Lung (tissue), 17 donors: ENCODE measurements at places on chromosomes 2 and 18. TPM values are rescaled to one million over a fixed set of nuclear protein-coding genes. Genes with fewer than 3 reads are reported as not detected.
A peak's percentile ranks its signal among the peaks of the same experiment; 100 is the strongest.

Gene ANKRD23
- 6.9 TPM for total RNA-seq

Gene REG1B
- not detected for total RNA-seq

Gene GALNT5
- total RNA-seq: 35.9 TPM

Gene NR4A2
- 7.9 TPM for total RNA-seq

DNA sequence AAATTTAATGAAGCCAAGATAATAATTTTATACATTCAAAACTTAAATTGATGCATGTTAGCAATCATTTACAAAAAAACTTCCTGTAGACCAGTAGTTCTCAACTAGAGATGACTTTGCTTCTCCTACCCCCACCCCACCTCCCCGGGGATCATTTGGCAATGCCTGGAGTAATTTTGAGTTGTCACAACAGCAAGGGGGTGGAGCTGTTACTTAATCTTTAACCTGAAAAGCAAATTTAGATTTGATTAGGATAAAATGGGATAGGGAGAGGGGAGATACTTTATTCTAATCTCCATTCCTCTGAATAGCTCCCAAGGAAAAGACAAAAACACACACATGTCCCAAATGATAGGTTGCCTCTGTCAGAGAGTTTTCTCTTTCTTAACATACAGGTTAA is 4.2 kb downstream of the SLC40A1 start:
- H3K27ac ChIP-seq: no peak overlapping the region
- no peak overlapping the region for H3K4me3 ChIP-seq
- H3K27me3 ChIP-seq: no peaks in the 10 kb centered on the region
- peaks cover 15% of the 10 kb centered on the region for H3K4me1 ChIP-seq

DNA sequence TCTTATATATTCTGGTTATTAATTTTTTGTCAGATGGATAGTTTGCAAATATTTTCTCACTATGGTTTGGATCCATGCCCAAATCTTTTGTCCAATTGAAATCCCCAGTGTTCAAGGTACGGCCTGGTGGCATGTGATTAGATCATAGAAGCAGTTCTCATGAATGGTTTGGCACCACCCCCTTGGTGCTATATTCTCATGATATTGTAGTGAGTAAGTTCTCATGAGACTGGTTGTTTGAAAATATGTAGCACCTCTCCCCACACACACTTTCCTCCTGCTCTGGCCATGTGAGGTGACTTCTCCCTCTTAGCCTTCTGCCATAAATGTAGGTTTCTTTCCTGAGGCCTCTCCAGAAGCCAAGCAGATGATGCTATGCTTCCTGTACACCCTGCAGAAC is 107.7 kb upstream of the KYNU start:
- no peaks in the 10 kb centered on the region for H3K36me3 ChIP-seq
- DNase-seq: no peak
- H3K27ac ChIP-seq: no peak overlapping the region
- no peak overlapping the region for H3K4me3 ChIP-seq
- no peaks in the 10 kb centered on the region for H3K4me1 ChIP-seq
- H3K27me3 ChIP-seq: no peaks in the 10 kb centered on the region

DNA sequence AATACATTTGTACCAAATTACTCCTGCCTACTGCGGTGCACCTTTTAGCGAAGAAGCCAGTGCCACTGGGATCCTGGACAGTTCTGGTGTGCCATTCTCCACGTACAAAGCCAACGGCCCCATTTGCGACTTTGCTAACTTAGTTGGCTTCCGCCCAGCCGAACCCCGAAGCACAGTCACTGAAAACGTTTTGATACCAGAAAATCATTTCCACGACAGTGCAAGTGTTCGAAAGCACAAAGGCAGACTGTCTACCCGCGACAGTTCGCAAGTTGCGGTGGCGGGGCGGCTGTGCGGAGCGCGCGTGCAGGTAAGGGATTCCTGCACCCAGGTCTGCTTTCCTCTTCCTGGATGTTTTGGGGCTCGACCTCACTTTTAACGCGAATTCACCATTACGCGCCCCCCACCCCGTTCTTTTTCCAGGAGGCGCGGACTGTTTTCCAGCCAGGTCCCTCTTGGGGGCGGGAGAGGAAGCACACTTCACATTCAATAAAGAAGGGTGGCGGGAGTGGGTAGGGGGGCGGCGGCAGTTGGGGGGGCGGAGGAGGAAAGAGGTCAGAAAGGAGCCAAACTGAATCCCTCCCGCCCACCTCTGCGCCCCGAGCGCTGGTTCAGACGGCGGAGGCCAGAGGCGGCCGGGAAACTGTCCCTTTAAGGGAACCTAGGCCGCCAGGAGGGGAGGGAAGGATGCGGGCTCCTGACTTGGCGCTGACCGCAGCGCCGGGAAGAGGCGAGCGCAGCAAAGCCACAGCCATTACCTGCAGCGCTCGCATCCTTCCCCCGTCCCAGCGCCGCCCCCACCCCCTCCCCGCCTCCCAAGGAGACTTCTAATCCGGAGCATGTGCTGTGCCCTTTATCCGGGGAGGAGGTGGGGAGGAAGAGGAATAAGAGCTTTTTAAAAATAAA is 107.4 kb upstream of the KCTD1 start:
- peak; percentile 74 for DNase-seq
- peak overlapping the region; percentile 64 for H3K27ac ChIP-seq
- no peaks in the 10 kb centered on the region for H3K36me3 ChIP-seq
- H3K27me3 ChIP-seq: no peaks in the 10 kb centered on the region
- peak overlapping the region; percentile 33 for H3K4me3 ChIP-seq

- no peaks in the 10 kb centered on the region for H3K36me3 ChIP-seq
- DNase-seq: no peak
- no peaks in the 10 kb centered on the region for H3K4me1 ChIP-seq
Observed at GRCh38 chr2:33730193-33730592, 131.1 kb upstream of the FAM98A start.

- no peaks in the 10 kb centered on the region for H3K27me3 ChIP-seq
- H3K4me3 ChIP-seq: no peak overlapping the region
- no peaks in the 10 kb centered on the region for H3K36me3 ChIP-seq
- no peaks in the 10 kb centered on the region for H3K4me1 ChIP-seq
- H3K27ac ChIP-seq: no peak overlapping the region
- no peak for DNase-seq
Observed at GRCh38 chr2:158931572-158931971, 36.9 kb upstream of the TANC1 start.

DNA sequence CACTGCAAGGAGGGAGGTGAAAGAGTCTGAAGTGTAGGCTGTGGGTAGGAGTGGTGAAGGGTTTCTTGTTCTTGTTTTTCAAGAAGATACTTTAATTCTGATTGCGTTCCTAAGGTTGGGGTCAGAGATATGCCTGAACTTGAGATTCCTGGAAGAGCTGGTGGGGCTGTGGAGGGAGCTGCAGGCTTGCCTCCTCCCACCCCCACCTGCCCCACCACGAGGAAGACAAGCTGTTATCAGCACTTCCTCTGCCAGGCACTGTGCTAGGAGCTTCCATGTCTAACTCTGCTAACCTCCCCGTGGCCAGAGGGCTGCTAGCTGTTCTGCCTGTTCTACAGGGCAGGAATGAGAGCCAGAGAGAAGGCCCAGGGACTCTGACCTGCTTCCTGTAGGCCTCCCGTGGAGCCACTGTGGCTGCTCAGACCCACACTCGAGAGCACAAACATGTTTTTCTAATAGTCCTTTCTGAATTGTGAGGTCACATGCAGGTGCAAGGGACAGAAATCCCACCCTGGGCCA is 13.7 kb downstream of the ANKRD23 start:
- DNase-seq: no peak
- H3K27ac ChIP-seq: no peak overlapping the region
- no peaks in the 10 kb centered on the region for H3K36me3 ChIP-seq
- H3K27me3 ChIP-seq: no peaks in the 10 kb centered on the region
- H3K4me3 ChIP-seq: no peak overlapping the region

DNA sequence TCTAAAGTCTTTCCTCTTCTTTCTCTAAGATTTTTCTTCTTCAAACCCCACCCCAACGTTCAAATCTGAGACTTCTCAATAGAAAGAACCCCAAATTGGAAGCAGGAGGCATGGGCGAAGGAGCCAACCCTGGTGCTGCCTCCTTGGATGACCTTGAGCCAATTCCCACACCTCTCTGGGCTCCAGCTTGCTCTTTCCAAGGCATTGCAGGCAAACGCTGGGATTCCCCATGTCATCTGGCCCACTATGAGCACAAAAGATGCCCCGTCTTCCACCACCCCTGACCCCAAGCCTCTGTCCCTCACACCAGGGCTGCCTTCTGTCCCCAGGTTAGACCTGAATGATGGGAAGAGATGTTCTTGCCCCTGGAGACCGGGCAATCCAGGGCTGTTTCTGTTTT is 57.0 kb downstream of the TTC32 start:
- H3K4me3 ChIP-seq: no peak overlapping the region
- H3K36me3 ChIP-seq: no peaks in the 10 kb centered on the region
- H3K27me3 ChIP-seq: no peaks in the 10 kb centered on the region
- no peak overlapping the region for H3K27ac ChIP-seq

DNA sequence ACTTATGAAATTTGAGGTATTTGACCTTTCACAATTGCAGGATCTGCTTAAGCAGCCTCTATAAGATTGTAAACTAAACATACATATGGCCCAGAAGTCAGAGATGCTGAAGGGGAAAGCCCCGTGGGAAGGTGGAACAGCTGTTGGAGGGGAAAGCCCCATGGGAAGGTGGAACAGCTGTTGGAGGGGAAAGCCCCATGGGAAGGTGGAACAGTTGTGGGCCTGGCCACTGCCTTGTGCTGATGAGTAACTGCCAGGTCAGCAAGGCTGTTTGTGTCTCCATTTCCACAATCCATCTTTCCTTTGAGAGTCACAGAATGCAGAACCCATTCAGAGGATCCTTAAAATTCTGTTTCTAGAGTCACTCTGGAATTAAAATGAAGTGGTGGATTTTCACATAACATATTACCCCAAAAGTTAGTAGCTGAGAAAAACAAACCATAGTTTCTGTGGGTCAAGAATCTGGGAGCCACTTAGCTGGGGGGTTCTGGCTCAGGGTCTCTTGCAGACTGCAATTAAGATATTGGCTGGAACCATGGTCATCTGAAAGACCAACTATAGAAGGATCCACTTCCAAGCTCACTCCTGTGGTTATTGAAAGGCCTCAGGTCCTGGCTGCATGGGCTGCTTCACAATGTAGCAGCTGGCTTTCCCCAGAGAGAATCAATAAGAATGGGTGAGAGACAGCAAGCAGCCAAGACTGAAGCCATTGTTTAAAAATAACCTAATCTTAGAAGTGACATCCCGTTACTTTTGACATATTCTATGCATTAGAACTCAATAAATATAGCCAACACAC is 86.6 kb upstream of the CAVIN2 start:
- no peak overlapping the region for H3K4me3 ChIP-seq
- no peak overlapping the region for H3K27ac ChIP-seq
- H3K27me3 ChIP-seq: no peaks in the 10 kb centered on the region
- no peak for DNase-seq

DNA sequence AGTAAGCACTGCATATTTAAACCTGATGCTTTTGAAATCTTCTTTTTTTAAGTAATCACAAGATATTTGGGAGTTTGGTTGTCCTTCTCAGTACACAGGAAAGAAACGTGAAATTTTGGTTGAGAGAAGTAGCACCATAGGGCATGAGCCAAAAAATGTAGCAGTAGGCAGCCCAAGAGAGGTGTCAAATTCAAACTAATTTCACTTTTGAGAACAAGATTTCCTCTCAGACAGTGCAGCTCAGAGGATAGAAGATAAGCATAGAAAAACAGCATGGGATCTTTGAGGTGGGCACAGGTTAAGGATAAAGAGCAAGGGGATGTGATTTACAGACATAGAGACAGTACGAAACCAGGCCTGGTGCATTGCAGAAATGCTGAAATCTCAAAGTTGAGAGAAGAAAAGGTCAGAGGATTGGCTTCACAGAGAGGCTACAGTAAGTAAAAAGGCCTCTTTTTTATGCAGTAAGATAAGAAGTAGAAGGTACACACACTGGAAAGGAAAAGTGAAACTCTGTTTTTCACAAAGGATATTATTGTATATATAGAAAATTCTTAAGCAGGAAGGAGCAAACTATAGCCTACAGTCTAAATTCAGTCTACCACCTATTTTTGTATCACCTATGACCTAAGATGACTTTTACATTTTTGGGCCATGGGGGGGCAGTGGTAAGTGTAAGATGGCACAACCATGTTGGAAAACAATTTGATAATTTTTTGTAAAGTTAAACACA is 89.8 kb downstream of the PKP4 start:
- H3K27me3 ChIP-seq: no peaks in the 10 kb centered on the region
- peaks cover 2% of the 10 kb centered on the region for H3K36me3 ChIP-seq
- peaks cover 22% of the 10 kb centered on the region for H3K4me1 ChIP-seq

DNA sequence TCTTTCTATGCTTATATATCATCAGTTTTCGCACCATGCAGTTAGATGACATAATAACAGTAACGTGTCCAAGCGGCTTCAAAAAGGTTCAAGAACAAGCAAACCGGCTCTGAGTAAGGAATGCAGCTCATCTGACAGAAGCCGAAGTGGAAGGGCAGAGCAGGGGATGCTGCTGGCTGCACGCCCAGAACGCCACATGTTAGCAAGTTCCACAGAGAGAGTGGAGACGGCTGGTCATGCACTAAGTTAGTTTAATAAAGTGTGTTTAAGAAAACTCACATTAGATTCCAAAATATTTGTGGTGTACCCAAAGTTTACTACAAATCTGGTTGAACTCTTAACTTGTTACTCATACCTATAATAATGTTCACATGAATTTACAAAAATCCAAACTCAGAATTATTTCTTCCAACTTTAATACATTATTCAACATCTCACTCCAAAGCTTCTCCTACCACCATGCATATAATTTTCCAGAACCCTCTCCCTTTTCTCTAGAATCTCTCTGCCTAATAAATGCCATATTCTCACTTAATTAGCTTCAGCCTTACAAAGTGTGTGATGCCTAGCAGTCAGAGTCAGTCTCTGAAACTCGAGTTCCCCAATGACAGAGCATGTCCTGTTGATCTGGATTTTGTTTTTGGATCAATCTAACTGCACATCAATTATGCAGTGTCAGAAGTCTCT is 170.0 kb downstream of the DNAH7 start:
- H3K4me3 ChIP-seq: no peak overlapping the region
- no peaks in the 10 kb centered on the region for H3K4me1 ChIP-seq
- no peak overlapping the region for H3K27ac ChIP-seq
- no peaks in the 10 kb centered on the region for H3K36me3 ChIP-seq
- no peaks in the 10 kb centered on the region for H3K27me3 ChIP-seq
- DNase-seq: peak; percentile 94

DNA sequence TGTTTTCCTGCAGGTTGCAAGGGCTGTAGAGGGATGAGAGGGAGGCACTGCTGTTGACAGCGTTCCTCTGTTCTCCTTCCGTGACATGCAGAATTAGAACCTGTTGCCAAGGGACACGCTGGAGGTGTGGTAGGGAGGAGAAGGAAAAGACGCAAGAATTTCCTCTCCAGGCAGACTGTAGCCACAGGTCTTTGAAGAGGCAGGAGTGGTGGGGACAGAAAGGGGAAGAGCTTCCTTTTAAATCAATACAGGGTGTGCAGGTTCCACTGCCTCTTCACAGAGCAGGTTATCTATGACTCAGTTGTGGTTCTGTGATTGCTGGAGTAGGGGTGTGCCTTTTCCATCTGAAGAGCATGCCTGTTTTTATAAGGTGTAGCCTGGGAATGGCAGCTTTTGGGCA is 133.0 kb downstream of the WDSUB1 start:
- H3K4me1 ChIP-seq: peaks cover 15% of the 10 kb centered on the region
- H3K27me3 ChIP-seq: no peaks in the 10 kb centered on the region
- no peak overlapping the region for H3K4me3 ChIP-seq
- H3K27ac ChIP-seq: peak overlapping the region; percentile 29
- no peak for DNase-seq
